Stimulated activated CD4-positive, alpha-beta T cell treated with anti-CD3 and anti-CD28 coated beads, Interleukin-12 subunit alpha, Interleukin-12 subunit beta, amount 100 ng/mL, for 48 hours (primary cell): ENCODE measurements at places on chromosomes 1 and 21.

- no peak for DNase-seq
Measured at GRCh38 chr1:231600458-231600976, 26.1 kb upstream of the DISC1 start.

GRCh38 chr1:66503841-66504470, 30.0 kb upstream of the SGIP1 start:
- DNase-seq, result peak; percentile 10

DNA sequence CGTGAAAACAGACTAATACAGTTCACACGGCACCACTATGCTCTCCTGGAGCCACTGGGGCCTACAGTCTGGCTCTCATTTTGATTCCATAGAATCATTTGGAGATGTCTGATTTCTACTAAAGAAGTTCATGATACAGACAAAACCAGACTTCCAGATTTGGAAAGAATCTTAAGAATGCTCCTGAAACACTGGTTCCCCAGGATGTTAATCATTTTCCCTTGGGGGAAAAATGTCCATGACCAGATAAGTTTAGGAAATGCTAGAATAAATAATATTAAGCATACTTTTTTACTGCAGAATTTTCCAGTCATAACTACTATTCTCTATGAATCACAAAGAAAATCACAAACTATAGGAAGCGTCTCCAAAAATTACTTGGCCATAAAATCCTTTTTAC, 63.0 kb upstream of the RGS7 start:
- no peak for DNase-seq

DNA sequence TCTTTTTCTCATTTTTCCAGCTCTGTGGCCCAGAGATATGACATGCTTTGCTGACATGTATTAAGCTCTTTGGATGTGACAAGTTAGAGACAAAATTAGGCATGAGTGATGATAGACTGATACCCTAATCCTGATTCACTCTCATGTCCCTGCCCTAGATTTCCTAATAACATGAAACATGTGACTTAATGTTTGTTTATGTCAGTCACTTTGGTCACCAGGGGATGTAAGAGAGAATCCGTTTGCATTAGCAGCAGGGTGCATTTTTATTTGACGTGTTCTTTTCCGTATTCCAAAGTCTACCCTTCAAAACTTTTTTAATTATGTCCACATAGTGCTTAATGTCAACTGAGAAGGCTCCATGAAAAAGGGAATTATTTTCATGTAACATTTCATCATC, 192.4 kb downstream of the HMCN1 start:
- no peak for DNase-seq

GRCh38 chr1:167093846-167094516, at the start of gene STYXL2:
Gene STYXL2, plus strand, starts transcription at chr1:167094075. Its CDS starts 775 bp downstream, at chr1:167094850.
- DNase-seq, result no peak

DNA sequence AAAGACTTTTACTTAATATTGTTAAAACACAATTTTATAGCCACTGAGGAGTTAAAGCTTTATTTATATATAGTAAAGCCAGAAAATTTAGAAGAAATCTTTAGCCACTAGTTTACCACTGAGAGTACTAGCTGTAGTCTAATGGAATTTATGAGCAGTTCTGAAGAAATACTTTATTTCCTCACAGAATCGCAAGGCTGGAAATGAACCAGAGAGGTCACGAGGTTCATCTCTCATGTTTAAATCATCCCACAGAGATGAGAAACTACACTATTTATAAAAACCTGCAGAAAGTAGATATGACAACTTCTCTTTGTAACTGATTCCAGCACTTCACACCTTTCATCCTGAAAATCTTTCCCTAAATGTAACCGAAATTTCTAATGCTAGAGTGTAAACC, 26.0 kb downstream of the ADGRL4 start:
- DNase-seq, result no peak
